Stimulated activated naive CD8-positive, alpha-beta T cell treated with anti-CD3 and anti-CD28 coated beads, Interleukin-15, Interleukin-2, amounts not matched to agents 100 U/mL and 50 U/mL, for 24 hours (primary cell): ENCODE measurements at places on chromosomes 4 and X.

GRCh38 chr4:8836664-8837171, 34.9 kb downstream of the HMX1 start:
- DNase-seq, result no peak

DNA sequence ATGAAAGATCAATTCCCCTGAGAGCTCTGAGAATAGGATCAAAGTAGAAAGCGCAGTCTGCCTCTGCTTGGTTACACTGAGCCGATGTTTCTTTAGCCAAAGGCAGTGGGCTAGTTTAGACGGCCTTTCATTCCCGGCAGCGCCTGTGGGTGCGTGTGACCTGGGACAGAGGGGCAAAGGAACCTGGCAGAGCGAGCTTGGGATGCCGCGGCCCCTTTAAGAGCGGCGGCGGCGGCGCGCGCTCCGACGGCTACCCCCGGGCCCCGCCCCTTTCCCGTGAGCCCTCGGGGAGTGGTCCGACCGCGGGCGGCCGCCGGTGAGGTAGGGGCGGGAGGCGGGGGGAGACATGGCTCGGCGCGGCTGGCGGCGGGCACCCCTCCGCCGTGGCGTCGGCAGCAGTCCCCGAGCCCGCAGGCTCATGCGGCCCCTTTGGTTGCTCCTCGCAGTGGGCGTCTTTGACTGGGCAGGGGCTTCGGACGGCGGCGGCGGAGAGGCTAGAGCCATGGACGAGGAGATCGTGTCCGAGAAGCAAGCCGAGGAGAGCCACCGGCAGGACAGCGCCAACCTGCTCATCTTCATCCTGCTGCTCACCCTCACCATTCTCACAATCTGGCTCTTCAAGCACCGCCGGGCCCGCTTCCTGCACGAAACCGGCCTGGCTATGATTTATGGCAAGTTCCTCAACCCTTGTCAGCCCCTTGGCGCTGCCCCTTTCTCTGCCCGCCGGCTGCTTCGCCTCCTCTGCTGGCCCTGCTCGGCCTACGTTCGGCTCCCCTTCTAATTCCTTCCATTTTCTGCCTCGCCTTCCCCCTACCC, at the start of gene SLC9A6:
TSS of gene SLC9A6 (plus strand) at position 279 of the 816 bp plus-strand sequence. CDS start at position 503, 224 bp downstream.
- DNase-seq, result peak; percentile 74

DNA sequence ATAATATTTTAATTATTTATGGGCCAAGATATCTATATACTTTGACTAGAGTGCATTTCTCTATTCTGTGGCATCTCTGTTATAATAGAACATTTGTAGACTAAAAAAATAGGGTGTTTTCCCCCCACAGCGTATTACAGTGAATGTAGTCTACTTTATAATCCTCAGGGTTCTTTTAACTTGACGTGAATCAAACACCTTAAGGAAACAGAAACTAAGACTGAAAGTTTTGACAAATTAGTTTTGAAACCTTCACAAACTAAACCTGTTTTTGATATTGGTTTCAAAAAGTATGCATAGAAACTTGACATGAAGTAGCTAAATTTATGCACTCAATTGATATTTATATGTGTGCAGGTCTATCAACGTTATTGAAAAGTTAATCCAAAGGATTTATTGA, 1963.1 kb upstream of the TENM3 start:
- DNase-seq, result no peak

DNA sequence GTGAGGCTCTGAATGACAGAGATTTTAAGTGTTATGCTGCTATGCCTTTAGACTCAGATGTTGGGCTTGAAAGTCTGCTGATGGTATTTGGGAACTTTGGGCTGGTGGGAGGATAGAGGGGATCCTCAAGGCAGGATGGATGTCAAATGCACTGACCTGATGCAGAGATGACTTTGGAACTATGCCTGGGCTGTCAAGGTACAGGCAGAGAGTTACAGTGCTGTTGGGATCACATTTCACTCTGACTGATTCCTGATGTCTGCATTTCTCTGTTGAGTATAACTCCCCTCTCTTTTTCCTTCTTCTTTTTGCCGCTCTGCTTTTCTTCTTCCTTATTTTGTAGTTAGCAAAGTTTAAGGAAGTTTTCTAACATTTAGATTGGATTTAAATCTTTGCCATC, 271.8 kb upstream of the ARX start:
- DNase-seq, result no peak

- DNase-seq, result no peak
Observed at GRCh38 chr4:73053974-73054480, 15.5 kb downstream of the COX18 start.

DNA sequence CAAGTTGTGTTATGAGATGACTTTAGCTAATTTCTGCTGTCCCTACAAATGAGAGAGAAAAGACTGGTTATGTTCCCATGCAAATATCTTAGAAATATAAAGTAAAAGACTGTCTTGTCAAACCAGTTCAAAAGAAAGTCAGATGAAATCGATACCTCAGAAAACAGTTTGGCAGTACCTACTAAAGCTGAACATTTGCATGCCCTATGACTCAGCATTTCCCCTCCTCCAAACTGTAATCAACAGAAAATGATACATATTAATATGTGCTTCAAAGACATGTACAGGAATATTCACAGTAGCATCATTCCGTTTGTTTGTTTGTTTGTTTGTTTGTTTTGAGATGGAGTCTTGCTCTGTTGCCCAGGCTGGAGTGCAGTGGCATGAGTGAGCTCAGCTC, 90.3 kb downstream of the ARX start:
- no peak for DNase-seq

DNA sequence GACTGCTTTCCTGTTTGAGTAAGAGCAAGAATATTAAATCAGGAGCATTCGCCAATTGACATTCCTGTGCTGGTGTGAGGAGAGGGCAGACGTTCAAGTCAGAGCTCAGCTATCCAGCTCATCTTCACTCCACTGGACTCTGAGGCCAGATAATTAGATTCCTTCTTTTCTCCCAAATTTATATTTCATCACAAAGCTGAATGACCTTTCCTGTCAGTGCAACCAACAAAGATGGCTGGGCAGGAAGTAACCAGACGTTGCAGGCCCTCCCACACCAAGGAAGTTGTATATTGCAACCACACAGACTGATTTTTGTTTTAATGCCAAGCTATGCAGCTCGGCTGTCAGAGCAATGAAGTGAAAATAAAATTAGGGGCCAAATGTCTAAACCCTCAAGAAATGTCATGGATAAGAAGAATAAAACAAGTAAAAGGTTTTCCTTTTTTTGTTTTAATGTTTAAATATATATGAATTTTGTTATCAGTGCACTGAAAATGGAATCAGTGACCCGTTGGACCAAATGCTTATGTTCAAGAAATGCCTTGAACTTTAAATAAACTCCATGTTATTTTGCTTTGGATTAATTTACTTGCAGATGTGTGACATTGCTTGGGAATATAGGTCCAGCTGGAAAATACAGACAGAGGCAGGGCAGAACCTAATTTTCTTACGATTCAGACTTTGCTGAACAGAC, 578.9 kb upstream of the FAT1 start:
- no peak for DNase-seq

DNA sequence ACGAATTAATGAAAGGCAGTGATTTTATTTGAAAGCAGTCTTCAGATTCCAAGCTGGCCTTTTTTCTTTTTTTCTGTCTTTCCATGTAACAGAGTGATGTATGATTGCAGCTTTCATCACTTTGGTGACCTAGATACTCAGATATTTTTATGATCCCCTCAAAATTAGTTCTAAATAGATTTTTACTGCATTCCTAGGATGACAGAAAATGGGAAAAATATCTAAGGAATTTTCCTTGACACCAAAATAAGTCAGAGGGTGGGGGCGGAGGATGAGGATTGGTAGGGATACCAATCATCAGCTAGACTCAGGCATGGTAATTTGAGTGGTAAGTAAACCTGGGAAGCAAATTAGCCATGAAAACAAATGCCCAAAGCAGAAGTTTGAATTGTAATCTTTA, 11.9 kb upstream of the HMGB2 start:
- no peak for DNase-seq

- DNase-seq, result peak; percentile 9
Observed at GRCh38 chrX:124736553-124737270, 390.3 kb downstream of the SH2D1A start.

GRCh38 chr4:56127716-56128115, 179.0 kb downstream of the CEP135 start:
- no peak for DNase-seq

GRCh38 chr4:3249711-3250437, 915 bp downstream of the MSANTD1 start:
- no peak for DNase-seq

DNA sequence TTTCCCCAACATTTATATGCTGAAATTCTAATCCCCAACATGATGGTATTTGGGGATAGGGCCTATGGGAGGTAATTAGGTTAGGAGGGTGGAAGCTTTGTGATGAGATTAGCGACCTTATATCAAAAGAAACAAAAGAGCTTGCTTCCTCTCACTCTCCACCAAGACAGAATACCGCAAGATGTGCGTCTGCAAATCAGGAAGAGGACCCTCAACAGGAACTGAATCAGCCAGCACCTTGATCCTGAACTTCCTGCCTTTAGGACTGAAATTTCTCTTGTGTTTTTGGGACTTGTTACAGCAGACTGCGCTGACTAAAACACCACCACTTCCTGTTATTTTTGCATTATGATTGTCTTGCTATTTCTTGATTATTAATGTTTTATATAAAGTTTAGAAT, 1889.4 kb downstream of the C4orf33 start:
- no peak for DNase-seq

DNA sequence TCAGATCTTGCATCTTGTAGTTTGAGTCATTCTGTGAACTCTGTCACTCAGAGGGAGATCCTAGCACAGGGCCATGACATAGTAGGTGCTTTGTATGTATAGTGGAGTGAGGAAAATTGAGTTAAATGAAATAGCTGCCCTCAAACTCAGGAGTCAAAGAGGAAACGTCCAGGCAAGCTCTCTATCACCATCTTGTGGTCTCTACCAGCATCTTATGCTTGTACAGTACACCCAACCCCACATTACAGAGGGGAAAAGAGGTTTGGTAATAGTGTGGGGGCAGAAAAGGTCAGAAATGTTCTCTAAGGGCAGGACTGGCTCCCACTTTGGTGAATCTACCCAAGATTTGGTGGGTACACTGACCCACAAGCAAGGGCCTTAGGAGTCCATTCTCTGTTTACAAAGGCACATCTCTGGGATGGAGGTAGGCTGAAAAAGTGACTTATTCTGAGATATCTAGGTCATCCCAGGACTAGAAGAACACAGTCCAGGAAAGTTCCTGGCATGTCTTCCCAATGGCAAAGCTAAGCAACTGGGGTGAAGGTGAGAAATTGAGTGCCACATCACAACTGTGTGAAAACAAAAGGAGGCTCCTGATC, 131.8 kb downstream of the OR13H1 start:
- DNase-seq, result no peak

DNA sequence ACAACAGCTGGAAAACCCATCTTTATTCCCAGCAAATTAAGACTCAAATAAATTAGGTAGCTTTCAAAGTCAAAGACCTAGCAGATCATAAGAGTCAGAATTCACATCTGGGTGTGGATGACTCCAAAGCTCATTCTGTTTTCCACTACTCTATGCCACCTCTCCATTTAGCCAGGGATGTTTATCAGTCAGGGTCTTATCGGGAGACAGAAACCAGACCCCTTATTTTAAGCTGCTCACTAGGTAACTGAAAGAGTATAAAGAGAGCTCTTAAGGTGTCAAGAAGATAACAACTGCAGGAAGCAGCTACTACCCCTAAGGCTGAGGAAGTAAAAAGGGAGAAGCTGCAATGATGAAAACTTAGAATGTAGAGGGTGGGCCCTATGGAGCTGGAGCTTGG, 333.7 kb upstream of the KLF3 start:
- DNase-seq, result no peak

DNA sequence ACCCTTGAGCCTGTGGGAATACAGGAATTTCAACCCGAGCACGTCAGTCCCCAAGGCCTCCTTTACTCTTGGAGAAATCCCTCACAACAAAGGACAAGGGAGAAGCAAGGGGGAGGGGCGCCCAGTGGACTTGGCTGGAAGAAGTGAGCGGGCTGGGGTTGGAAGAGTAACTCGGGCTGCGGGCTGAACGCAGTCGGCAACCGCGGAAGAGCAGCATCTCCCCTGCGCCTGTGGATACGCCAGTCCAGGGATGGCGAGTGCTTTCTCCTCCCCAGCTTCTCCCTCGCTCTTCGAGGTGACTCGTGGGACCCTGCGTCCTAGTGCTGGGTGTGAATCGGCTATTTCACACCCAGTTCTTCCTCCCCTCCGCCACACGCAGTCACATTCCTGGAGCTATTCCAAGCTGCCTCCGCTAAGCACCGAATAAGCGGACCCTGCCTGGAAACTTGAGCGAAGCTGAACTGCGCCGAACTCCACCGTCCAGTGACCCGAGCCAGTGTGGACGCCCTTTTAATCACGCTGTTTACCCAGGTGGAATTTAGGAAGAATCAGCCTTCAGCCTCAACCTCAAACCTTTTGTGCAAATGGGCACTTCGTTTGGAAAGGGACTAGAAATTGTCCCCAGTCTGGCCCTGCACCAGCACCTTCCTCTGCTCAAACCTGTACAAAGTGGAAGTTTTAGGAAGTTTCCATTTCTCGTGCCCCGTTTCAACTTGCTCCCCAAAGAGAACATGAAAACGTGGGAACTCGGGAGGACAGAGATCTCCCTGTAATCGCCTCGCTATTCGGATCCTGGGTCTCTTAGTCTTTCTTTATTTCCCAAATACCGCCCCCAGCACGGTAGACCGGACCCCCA, 64.3 kb upstream of the WDR17 start:
- no peak for DNase-seq

DNA sequence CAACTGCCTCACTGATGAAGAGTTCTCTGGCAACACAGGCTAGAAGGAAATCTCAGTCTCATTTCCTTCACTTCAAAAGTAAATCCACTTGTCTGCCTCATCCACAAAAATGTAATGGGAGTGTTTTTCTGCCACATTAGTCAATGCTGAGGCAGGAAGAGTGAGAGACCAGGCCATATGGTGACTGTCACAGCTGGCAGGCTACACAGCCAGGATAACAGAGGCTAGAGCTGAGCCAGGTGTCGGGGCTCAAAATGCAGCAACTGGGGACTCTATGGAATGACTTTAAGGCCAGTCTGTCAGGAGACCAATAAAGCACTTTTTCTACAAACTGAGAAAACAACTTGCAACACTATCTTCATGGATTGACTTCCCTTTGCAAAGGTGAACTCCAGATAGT, 204.2 kb downstream of the GPC3 start:
- no peak for DNase-seq

- no peak for DNase-seq
Observed at GRCh38 chrX:132623942-132624341, 135.1 kb upstream of the MBNL3 start.
